Nasal cavity respiratory epithelium epithelial cell of viscerocranial mucosa (primary cell): ENCODE measurements at places on chromosomes 2 and 18. TPM values are rescaled to one million over a fixed set of nuclear protein-coding genes. Genes with fewer than 3 reads are reported as not detected.

AMER3 gene
- not detected in 2 replicates for total RNA-seq

ADAM23 gene
- total RNA-seq: under 0.01 and 1.5 TPM in 2 replicates

POTEJ gene
- not detected in 2 replicates for total RNA-seq

CEP192 gene
- 22.6 and 30.3 TPM in 2 replicates for total RNA-seq

ZNG1B gene
- 30.4 and 45.9 TPM in 2 replicates for total RNA-seq

KYNU gene
- 11.6 and 61.0 TPM in 2 replicates for total RNA-seq

SP5 gene
- not detected in 2 replicates for total RNA-seq

UGT1A8 gene
- total RNA-seq: under 0.01 and 0.14 TPM in 2 replicates

ABCG5 gene
- total RNA-seq: not detected in 2 replicates

HOXD12 gene
- total RNA-seq: not detected in 2 replicates

CDC42EP3 gene
- total RNA-seq: 20.8 and 53.9 TPM in 2 replicates

ZNF142 gene
- total RNA-seq: 6.5 and 19.0 TPM in 2 replicates

WDR33 gene
- 24.9 and 51.3 TPM in 2 replicates for total RNA-seq

RALB gene
- 53.3 and 72.5 TPM in 2 replicates for total RNA-seq

BIN1 gene
- total RNA-seq: 9.6 and 20.8 TPM in 2 replicates

GNAL gene
- total RNA-seq: 9.6 and 17.1 TPM in 2 replicates
